ENCODE measurements at places on chromosomes 2 and 18.
A peak's percentile ranks its signal among the peaks of the same experiment; 100 is the strongest.

- DNase-seq, result no peak
Measured at GRCh38 chr2:84057917-84058560, 401.0 kb downstream of the SUCLG1 start.

DNA sequence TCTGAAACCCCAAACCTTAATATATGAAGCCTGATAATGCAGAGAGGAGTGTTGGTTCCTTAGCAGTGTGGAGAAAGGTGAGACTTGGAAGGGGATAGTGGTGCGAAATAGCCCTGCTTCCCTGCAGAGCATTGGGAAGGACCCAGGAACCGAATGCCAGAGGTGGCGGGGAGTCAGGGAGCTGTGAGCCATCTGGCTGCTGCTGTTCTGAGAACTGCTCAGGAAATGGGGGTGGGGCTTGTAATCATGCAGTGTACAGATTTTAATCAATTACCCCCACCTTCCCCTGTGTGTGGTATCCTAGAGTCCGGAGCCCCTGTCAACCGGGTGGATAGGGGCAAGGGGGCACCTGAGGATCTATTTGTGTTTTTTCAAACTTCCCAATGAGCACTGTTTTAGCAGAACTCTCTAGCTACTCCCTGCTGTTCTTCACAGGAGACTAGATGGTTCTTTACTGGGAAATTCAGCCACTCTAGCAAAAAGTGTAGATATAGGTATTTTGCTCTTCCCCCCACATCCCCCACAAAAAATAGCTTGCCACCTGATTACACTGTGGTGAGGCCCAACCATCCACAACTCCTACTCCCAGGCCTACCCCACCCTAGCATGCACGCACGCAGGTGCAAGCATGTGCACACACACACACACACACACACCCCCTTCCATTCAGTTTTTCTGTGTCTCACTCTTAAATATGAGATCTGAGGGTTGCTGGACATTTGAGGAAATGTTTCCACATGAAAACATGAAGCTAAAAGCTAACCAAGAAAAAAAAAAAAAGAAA, 30.1 kb upstream of the MBOAT2 start:
- DNase-seq, result no peak

- peak; percentile 10 for DNase-seq
Measured at GRCh38 chr2:24315669-24316068, 44.7 kb downstream of the ITSN2 start.

- DNase-seq, result no peak
Measured at GRCh38 chr2:68464651-68465050, 2.4 kb downstream of the FBXO48 start.

- no peak for DNase-seq
Measured at GRCh38 chr2:173990970-173991819, 26.0 kb upstream of the SP3 start.

DNA sequence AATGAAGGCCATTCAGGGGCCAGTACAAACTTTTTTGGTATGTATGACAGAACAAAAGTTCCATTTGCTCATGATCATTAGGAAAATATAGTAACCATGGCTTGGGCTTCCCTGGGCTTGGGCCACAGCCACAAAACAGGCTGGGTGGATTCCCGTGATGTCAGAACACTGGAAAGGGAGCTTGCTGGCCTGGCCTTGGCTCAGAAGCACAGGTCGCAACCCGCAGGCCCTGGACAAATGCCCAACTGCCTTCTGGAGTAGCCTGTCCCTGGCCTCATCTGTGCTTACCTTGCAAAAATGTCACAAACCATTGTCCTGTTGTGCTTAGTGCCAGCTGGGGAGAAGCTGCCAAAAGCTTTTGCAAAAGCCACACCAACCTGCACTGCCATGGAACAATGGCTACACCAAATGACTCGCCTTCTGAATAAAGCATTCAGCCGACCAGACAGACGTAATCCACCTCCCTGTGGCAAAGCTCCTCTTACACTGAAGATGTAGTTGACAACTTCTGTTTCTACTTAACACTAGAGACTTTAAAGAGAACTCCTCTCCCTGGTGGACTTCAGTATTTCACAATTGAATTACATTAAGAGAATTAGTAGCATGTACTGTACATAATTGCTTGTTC, 125.5 kb downstream of the ANKRD44 start:
- peak; percentile 78 for DNase-seq

GRCh38 chr2:71250935-71251334, 24.0 kb upstream of the PAIP2B start:
- DNase-seq, result no peak

- no peak for DNase-seq
Measured at GRCh38 chr18:56568986-56569385, 69.4 kb downstream of the TXNL1 start.

DNA sequence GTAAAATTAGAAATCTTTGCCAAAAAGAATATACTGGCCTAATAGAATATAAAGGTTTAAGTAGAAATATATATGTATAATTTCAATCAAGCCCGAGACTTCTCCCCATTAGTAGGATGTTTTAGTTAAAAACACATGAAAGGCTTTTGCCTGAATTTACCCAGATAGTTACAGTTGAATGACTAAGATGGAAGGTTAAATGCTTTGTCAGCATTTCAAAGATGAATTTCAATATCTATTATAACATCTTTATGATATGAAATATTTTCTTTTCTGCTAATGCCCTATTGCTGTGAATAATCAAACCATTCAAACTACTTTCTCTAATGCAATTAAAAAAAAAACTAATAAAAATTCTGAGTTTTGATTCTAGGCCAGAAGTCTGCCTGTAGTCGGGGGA, 18.0 kb upstream of the ABCA12 start:
- DNase-seq, result no peak

GRCh38 chr2:69933839-69934613, 19.1 kb downstream of the MXD1 start:
- peak; percentile 38 for DNase-seq

GRCh38 chr2:241194811-241195210, 6.3 kb downstream of the ANO7 start:
- no peak for DNase-seq

DNA sequence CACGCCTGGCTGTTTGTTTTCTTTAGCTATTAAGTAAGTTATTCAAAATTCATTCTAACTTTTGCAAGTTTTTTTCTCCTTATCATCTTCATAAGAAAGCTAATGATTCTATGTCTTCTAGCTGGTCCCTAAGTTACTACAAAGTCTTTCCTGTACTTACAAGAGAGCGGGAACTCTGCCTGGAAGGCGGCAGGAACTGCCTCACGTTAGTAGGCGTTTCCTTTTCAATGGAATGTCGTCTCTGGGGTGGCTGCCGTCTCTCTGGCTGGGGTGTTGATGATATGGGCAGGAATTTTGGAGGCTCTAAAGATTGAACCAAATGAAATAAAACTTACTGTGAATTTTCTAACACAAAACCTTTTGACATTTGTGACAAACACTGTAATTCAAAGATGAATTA, 55.5 kb downstream of the PRELID3A start:
- no peak for DNase-seq

GRCh38 chr2:25619185-25619584, 54.2 kb downstream of the DTNB start:
- no peak for DNase-seq

GRCh38 chr18:58727776-58728500, 56.7 kb downstream of the MALT1 start:
- DNase-seq, result peak; percentile 1

GRCh38 chr2:228615496-228615895, 434.0 kb upstream of the SPHKAP start:
- DNase-seq, result no peak
